ENCODE measurements at places on chromosomes 16 and 17.

DNA sequence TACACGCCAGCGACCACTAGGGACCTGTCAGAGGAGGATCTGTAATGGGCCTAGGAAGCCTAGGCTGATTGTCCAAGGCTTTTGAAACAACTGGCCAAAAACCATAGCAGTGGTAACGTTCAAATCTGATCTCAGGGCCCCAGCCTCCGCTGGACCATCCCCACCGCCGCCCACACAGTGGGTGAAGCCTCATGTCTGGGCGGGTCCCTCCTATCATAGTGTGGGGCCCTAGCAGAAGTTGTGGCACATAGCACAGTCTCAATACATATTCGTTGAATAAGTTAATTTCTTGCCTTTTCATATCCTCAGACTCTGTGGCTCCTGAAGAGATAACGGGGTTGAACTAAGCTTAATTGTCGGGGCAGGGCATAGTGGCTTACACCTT is 818 bp downstream of the DPH1 start:
- DNase-seq, result no peak

GRCh38 chr17:11356371-11356770 is 115.4 kb downstream of the SHISA6 start:
- DNase-seq, result no peak

DNA sequence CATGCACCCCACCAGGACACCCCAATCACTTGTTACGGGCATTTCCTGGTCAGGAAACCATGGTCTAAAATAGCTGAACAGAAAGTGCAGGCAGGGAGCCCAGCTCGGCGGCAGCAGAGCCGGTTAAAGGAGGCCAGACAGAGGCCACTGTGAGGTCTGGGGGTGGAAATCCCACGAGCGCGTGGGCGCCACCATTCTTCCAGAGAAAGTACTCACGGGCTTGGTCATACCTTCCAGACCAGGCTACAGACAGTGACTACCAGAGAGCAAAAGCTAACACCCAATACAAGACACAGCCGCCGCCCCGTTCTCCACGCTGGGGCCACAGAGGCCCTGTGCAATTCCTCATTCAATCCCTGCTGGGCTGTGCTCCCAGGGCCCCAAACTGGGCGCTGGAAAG is 11.9 kb downstream of the CEP131 start:
- no peak for DNase-seq

DNA sequence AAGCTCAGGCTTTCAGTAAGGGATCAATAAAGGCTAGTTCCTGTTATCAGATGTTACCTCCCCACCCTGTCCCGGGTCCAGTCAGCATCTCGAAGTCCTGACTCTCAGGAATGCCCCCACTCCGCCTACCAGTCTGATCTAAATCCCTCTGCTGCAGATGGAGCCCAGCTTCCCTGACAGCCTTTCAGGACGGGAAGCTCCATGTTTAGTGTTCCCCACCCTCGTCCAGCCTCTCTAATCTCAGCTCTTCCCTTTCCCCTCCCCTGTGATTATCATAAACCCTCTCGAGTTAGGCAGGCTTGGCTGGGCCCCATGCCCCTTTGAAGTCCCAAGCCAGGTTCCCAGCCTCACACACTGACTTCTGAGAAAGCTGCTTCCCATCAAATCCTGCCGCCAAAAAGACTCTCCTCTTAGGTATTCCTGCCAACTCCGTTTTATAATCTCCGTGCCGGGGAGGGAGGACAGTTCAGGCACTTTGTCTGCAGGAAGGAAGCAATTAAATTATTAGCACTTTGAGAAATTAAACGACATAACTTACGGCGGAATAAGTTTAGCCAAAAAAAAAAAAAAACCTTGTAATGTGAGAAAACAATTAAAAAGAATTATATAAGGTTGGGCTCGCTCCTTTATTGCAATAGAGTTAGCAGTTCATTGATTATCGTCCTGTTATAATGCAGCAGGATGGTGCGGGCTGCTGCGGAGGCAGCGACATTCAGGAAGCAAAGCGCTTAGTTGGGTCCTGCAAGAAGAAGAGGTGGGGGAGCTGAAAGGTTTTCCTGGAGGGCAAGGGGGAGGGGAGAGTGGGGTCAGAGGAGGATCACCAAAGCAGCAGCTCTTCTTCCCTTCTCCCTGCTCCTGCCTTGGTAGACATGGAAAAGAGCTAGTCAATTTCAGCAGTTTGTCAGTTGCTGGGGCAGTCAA is 16.8 kb upstream of the ETV4 start:
- DNase-seq, result no peak

DNA sequence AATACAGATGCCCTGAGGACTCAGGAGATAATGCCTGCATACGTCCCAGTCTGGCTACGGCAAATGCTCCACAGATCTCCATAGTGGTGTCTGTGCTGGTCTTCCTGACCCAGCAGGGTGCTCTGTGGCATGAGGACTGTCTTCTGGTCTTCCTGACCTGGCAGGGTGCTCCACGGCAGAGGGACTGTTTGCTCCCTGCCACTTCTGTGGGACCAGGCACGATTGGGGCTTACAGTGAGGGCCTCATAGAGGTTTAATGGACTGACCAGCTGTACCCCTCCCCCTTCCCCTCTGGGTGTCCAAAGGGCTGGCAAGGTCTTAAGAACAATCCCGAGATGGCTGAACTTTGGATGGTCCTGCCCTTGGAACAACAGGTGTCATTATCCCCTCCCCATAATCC is 123.1 kb downstream of the C16orf78 start:
- no peak for DNase-seq

DNA sequence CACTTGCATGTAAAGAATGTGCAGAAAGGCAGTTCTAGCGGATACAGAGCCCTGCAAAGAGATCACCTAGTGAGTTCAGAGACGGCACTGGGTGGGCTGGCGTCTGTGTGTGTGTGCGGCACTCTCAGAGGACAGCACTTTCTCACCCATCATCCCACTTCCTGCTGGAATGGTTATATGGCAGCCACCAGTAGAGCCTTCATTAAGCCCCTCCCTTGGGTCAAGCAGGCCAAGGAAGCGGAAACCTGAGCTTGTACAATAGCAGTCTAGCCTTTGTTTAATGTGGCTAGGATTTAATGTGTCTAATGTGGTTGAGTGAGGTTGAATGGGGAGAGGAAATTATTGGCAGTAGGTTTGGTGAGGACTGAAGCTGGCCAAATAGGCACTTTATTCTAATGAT is 88.3 kb upstream of the ELAC2 start:
- no peak for DNase-seq

GRCh38 chr17:32631341-32632096 is 144.7 kb downstream of the CDK5R1 start:
- no peak for DNase-seq

- no peak for DNase-seq
Measured at GRCh38 chr17:55069983-55070529, 101.5 kb downstream of the STXBP4 start.

DNA sequence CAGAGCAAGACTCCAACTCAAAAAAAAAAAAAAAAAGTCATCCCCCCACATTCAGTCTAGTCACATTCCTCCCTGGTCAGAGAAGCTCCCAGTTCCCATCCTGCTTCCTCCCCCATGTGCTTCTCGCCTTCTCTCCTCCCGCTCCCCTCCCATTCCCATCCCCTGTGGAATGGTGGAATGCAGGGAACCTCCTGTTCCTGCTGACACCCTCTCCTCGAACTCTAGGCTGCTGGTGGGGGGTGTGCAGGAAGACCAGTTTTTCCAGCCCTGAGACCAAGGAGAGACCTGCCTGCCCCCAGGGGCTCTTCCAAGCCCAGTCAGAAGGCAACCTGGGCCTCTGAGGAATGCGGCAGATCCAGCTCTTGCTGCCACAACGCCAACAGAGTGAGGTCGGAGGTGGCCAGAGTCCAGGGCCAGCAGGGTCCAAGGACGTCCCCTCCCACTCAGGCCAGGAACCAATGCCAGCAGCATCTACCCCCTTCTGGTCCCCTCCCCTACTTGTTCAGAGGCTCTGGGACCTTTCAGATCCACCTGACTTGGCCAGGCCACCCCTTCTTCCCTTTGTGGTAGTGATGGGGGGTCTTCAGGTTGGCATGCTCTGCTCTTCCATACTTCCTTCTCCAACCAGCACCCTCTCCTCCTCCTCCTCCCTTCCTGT is 39.3 kb upstream of the TAC4 start:
- peak; percentile 99 for DNase-seq

- DNase-seq, result peak; percentile 32
Measured at GRCh38 chr16:74607962-74608356, 1.0 kb upstream of the GLG1 start.

DNA sequence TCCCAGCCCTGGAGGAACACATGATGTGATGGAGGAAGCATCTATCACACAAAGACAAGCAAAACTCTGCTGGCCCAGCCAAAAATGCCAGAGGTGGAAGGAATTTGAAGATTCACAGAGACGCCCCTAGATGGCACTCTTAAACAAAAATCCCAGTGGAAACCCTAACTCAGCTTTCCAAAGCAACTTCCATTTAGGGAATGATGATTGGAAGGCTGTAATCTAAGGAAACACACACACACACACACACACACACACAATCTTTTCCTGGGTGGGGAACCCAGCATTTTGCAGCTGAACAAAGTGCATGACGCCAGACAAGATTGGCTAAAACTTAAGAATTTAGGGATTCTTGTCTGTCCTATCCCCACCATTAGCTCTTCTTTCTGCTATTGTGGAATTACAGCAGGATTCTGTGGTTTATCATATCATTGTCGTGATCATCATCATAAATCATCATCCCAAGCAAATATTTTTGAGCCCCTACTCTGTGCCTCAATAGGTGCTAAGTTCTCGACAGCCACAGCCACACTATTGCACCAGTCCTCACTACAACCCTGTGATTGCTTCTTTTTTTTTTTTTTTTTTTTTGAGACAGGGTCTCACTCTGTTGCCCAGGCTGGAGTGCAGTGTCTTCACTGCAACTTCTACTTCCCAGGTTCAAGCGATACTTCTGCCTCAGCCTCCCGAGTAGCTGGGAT is 1.6 kb upstream of the LDAF1 start:
- DNase-seq, result peak; percentile 78

DNA sequence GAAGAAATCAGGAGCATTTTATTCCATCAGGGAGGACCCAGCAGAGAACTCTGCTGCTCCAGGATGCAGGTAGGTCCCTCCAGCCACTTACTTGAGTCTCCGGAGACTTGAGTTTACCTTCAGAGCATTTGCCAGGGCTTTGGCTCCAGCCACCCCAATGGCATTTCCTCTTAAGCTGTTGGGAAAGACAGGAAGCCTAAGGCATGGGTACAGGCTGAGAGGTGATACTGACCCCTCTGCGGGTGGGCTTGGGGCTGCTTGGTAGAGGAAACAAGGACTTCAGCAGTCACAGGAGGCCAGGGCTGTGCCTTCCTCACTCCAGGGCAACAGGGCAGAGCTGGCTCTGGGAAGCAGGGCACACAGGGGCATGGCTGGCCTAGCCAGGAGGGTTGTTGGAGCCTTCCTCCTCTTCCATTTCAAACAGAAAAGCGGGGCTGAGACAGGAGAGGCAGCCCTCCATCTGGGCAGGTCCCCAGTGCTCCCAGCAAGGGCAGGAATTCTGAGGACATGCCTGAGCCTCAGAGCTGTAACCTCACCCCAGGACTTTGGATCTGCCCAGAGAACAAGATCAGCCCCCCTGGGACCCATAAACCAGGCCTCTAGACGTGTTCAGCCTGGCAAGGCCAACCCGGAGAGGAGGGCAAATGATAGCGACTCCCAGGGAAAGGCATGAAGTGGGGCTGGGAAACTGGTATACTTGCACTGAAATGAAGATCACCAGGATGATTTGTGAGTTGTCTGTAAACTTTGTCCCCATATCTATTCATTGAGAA is 34.4 kb downstream of the NLRC3 start:
- DNase-seq, result no peak

GRCh38 chr17:31724026-31724425 is 135.0 kb downstream of the COPRS start:
- no peak for DNase-seq

DNA sequence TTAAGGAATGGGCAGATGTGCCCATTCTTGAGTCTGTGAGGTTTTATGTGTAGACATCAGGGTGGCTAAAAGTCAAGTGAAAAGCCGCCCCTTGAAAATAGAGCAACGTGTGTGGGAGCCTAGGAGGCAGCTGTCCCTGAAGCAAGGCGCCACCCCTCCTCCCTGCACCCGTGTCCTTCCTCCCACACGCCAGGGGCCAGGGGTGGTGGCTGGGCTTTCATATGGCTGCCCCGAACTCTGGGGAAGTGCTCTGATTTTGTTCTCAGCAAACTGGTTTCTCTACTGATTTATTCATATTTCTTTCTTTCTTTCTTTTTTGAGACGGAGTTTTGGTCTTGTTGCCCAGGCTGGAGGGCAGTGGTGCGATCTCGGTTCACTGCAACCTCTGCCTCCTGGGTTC is 4.7 kb downstream of the ZNF750 start:
- no peak for DNase-seq

DNA sequence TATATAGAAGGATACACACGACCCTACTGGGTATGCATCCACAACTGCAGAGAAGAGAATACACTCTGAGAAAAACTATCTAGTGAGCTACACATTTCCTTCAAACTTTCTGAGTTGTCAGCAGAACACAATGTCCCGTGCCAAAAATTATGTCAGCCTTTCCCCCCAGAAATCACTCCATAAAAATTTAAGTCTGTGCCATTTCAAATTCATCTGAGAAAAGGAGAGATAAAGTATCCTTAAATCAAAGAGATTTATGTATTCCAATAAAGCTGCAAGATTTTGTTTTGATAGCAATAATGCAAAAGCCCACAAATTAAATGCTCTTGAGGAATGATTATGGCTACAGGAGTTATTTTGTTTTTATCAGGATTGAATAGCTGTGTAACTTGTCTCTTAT is 760.1 kb downstream of the CDH11 start:
- DNase-seq, result no peak

- no peak for DNase-seq
Measured at GRCh38 chr16:49277386-49277742, 4.3 kb downstream of the CBLN1 start.

- no peak for DNase-seq
Measured at GRCh38 chr16:21566891-21567414, 32.4 kb upstream of the METTL9 start.

GRCh38 chr17:81854974-81855774 is 5.2 kb downstream of the P4HB start:
- DNase-seq, result no peak

GRCh38 chr16:72948238-72948829 is 99.6 kb downstream of the ZFHX3 start:
- DNase-seq, result no peak

- no peak for DNase-seq
Measured at GRCh38 chr16:47625115-47625567, 164.0 kb downstream of the PHKB start.

GRCh38 chr16:69838489-69838888 is 76.4 kb downstream of the WWP2 start:
- DNase-seq, result no peak

DNA sequence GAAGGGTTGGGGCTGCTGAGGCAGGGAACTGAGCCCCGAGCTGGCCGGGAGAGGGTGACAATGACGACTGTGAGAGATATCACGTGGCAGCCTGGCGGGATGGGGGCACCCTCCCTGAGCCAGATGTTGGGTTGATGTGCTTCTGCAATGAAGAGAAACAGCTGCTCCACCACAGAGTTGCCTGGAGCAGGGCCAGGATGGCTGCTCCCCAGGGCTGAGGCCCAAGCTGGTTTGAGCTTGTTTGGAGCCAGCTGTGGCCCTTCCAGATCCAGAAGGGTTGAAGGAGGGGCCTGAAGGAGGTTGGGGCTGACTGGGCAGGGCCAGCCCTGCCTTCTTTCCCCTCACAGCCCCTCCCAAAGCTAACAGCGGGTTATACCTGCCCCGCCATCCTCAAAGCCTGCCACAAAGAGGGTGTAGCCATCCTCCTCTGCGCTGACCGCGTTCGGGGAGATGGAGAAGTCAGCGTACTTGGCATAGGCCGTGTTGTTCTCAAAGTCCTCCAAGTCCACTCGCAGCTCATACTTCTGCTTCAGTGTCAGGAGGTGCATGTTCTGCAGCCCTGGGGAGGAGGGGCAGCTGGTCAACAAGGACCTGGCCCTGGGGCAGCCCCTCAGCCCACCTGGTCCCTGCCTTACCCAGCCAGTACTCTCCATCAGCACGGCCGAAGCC is 2.1 kb downstream of the MFAP4 start:
- no peak for DNase-seq

Measured in trophoblast cell (in vitro differentiated cells and primary cell).